NCI-H345 (cell line): ENCODE measurements at places on chromosomes 12 and 14.

GRCh38 chr14:83331513-83331912 lies 1797.9 kb upstream of the SEL1L start:
- DNase-seq, result no peak

GRCh38 chr14:72433511-72433910 lies 460.4 kb downstream of the DPF3 start:
- no peak for DNase-seq

- no peak for DNase-seq
Measured at GRCh38 chr12:117832459-117833457, 136.0 kb downstream of the KSR2 start.

DNA sequence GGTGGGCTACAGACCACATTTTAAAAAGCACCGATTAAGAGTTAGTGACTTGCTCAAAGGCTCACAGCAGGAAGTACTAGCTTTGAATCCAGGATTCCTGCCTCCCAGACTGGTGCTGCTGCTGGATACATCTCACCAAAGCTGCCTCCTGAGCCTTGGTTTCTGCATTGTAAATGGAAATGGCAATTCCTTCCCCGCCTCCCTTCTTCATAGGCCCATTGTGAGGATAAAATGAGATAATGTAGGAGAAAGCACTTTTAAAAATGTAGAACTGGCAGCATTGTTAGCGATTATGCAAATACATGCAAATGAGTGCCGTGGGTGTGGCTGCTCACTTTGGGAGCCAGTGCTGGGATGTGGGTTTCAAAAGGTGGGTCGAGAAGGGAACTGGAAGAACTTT lies 15.4 kb downstream of the PDE1B start:
- no peak for DNase-seq

DNA sequence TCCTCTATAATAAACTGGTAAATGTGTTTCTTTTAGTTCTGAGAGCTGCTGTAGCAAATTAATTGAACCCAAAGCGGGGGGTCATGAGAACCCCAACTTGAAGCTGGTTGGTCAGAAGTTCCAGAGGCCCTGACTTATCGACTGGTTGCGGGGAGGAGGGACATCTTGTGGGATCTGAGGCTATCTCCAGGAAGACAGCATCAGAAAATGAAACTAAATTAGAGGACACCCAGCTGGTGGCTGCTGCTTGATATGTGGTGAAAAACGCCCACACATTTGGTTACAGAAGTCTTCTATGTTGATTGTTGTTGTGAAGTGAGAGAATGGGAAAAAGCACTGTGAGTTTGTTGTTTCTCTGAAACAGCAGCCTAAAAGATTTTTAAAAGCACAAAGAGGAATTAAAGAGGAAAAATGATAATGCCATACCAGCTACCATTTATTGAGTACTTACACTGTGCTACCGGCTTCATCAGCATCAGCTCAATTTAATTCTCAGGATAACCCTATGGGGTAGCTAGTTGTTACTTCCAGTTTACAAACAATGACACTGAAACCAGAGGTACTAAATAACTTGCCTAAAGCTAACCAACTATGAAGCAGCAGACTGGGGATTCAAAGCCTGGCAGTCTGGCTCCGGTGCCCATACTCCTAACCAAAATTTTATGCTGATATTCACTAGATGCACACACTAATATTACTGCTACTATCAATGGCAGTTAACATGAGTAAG lies 24.3 kb downstream of the DDX24 start:
- no peak for DNase-seq

- DNase-seq, result no peak
Measured at GRCh38 chr14:79656056-79656455, 555.2 kb downstream of the DIO2 start.

DNA sequence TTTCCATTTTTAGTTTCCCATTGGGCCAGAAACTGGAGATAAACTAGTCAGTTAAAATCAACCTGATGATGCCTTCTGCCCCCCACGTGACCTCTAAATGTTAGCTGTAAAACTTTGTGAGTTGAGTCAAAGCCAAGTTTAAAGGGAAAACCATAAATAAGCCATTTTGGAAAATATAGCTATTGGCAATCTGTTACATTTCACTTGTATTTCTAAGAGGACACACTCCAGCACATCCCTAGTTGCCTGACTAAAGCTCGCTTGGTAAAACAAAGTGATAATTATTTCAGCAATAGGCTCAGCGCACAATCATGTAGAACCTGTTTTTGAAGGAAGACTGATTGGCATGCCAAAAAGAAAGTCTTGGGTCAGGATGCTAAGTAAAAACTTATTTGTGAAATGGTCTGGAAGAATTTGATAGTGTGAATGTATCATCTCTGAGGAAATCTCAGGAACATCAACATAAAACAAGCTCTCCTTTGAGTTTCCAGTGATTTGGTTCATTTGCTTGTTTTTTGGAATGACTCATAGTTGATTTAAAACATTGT lies 49.2 kb upstream of the AEBP2 start:
- DNase-seq, result no peak

- no peak for DNase-seq
Measured at GRCh38 chr12:64665514-64665913, 55.2 kb downstream of the RASSF3 start.
